ENCODE measurements at places on chromosomes 7 and 10. TPM values are rescaled to one million over a fixed set of nuclear protein-coding genes. Genes with fewer than 3 reads are reported as not detected.

ADGRA1 gene
- total RNA-seq: not detected

NRCAM gene
- 15.0 TPM for total RNA-seq

MSMB gene
- 7.4 TPM for total RNA-seq

RET gene
- not detected for total RNA-seq

KIAA1549 gene
- 7.2 TPM for total RNA-seq
